Activated CD8-positive, alpha-beta T cell treated with anti-CD3 and anti-CD28 coated beads for 36 hours (primary cell): ENCODE measurements at places on chromosomes 13 and 19. TPM values are rescaled to one million over a fixed set of nuclear protein-coding genes. Genes with fewer than 3 reads are reported as not detected.

TMC4 gene
- total RNA-seq = 0.54 TPM

KIRREL2 gene
- total RNA-seq = 1.4 TPM

ZNF587B gene
- 20.2 TPM for total RNA-seq

PLEKHF1 gene
- 31.7 TPM for total RNA-seq

FFAR3 gene
- 1.1 TPM for total RNA-seq

RUBCNL gene
- 0.36 TPM for total RNA-seq

DAPK3 gene
- total RNA-seq = 27.2 TPM

F10 gene
- not detected for total RNA-seq

STK11 gene
- total RNA-seq = 55.1 TPM

ARRDC5 gene
- 0.18 TPM for total RNA-seq

CIC gene
- total RNA-seq = 60.7 TPM
